Posterior vena cava (tissue), 2 donors: ENCODE measurements at places on chromosomes 16 and 17. TPM values are rescaled to one million over a fixed set of nuclear protein-coding genes. Genes with fewer than 3 reads are reported as not detected.

GRCh38 chr17:6066183-6066948 lies 3.8 kb upstream of the WSCD1 start:
- no peak for DNase-seq

- DNase-seq, result no peak
Measured at GRCh38 chr16:72191551-72191950, 19.6 kb upstream of the PMFBP1 start.

- no peak for DNase-seq
Measured at GRCh38 chr16:12815361-12815760, 11.7 kb upstream of the CPPED1 start.

DNA sequence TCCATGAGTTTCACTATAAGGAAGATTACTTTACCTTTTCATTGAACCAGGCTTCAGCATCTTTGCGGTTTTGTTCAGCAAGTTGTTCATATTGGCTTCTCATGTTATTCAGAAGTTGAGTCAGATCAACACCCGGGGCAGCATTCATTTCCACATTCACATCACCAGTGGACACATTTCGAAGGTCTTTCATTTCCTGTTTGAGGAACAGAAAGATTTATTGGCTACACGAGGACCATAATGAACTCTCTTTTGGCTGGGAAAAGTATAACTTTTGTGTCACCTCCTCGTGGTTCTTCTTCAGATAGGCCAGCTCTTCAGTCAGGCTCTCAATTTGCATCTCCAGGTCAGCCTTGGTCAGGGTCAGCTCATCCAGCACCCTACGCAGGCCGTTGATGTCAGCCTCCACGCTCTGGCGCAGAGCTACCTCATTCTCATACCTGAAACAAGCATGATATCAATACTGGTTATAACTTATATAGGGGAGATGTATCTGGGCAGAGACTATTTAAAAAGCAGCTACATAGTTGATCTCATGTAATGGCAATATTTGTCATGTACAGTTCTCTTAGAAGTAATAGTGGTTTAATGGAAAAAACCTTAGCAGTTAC lies 2.1 kb downstream of the KRT10 start:
- DNase-seq, result no peak

DNA sequence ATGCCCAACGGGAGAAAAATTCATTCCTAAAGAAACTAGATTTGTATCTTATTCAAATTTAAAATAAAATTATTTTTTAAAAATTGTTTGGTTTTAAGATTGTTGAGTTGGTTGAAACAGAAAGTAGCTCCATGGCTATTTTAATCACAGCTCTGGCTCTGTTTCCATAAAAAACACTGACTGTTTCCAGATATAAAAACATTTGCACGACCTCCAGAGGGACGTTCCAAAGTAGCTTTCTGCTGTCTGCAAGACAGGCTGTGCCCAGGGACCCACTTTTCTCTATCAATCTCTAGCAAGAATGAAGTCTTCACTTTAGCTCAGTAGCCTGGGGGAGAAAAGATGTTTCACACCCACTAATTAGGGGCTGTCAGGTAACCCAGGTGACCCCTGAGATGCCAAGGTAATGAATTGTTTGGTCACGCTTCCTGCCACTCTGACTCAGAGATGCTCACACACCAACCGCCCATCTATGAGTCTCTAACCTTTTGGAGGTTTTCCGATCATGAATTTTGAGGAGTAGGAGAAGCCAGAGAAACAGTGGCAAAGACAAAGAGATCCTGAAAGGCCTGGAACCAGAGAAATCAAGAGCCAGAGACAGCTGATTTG lies 220.1 kb upstream of the SOX9 start:
- DNase-seq, result no peak

DNA sequence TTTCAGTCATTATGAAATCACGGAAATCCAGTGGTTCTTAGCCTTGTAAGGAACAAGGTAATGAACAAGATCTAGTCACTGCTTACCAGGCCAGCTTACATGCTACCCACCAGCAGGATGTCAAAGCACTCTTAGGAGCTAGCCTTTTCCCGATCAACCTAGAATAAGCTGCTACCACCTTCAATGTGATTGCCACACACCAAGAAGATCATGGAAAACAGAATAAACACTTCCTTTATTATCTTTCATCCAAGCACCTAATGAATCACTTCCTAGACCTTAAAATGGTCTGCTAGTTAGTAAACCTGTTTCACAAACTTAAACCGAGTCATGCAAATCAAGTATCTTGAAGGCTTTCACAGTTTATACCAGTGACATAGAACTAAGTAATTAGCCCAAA lies 5.0 kb downstream of the BBS2 start:
- DNase-seq, result no peak

DNA sequence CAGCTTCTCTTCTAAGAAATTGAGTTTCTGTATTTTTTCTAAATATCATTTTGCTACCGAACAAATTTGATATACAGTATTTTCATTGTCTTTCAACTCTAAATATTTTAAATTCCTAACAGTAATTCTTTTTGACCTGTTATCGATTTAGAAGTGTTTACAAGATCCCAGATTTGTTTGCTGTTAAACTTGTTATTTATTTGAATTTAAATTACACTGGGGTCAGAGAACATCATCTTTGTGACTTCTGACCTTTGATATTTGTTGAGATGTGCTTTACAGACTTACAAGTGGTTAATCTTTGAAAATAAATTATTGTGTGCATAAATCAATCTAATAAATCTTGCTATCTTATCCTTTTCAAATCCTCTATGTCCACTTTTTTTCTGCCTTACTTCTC lies 94.2 kb downstream of the ARHGAP44 start:
- DNase-seq, result no peak

- no peak for DNase-seq
Measured at GRCh38 chr16:6926341-6926740, 406.3 kb upstream of the RBFOX1 start.

- DNase-seq, result no peak
Measured at GRCh38 chr16:14087590-14088154, 16.6 kb downstream of the MRTFB start.

DNA sequence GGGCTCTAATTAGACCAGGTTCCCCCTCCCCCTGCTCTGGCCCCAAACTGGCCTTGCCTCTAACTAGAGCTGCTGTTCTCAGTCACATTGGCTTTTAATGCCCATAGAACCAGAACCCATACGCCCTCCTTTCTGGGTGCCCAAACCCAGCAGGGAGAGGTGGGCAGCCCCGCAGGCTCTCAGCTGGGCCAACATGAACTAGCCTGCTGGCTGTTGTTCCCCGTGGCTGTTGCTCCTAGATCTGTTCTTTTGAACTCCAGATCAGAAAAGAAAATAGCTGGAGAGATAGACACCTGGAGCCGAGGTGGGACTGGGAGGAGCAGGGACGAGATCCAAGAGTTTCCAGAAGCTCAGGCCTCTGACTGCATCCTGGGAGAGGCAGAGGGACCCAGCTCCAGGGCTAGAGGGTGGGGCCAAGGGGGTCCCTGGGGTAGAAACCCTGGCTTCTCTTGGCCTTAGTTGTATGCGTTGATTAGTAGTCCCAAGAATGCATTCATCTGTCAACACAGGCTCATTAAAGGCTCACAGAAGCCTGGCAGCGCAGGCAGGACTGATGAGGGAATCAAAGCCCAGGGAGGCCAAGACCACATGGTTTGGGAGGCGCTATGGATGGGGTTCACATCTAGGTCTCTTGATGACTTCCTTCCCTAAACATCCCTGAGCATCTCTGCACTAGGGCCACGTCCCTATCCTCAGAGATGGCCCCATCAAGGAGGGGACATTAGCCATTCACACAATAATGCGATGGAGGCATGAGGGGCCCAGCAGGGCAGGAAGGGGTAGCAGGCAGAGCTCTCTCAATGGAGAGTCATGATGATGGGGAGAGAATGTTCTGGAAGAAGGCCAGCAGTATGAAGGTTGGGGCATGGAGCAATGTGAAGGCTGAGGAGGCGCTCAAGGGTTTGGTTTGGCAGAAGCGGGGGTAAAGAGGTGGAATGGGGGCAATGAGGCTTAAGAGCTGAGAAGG lies 1.3 kb upstream of the CPSF4L start:
- DNase-seq, result no peak

- no peak for DNase-seq
Measured at GRCh38 chr16:85112364-85112763, at the start of gene CIBAR2. CIBAR2 (minus strand) TSS chr16:85112472; CDS start chr16:85112352, 120 bp downstream.

DNA sequence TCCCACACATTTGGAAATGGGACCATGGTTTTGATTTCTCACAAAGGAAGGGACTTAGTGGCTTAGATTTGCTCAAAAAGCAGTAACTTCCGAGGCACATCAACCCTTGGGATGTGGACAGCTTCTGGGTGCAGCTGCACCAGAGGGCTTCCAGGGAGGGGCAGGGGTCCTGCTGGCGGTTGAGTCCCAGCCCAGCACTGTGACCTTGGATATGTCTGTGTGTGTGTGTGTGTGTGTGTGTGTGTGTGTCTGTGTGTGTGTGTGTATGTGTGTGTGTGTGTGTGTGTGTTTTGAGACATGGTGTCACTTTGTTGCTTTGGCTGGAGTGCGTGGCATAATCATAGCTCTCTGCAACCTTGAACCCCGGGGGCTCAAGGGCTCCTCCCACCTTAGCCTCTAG lies 130.8 kb downstream of the CLEC16A start:
- DNase-seq, result peak; percentile 18

DNA sequence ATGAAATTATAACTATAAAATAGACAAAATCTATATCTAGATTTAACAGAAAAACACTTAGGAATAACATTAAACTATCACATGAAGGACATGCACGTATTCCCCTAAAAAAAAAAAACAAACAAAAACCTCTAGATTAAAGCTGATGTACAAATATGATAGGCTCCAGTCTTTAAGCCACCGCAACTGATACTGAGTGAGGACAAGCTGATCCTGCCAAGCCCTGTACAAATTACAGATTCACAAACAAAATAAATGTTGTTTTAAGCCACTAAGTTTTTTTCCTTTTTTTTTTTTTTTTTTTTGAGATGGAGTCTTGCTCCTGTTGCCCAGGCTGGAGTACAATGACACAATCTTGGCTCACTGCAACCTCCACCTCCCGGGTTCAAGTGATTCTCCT lies 35.3 kb downstream of the SMURF2 start:
- DNase-seq, result no peak

DNA sequence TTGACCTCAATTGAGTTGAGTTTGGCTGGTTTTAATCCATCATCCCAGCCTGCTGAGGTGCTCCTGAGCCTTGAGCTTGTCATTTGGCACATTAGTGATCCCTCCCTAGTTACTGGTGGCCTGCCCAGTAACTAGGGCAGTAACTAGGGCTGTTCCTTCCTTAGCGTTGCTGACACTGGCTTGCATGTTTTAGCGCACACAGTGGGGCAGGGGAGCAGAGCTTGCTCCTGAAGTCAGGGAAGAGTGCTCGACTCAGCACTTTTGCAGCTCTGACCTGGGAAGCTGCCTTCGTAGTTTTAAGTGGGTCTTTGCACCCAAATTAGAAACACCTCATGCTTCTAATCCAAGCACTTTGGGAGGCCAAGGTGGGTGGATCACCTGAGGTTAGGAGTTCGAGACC lies 15.7 kb downstream of the CCDC42 start:
- peak; percentile 62 for DNase-seq

DNA sequence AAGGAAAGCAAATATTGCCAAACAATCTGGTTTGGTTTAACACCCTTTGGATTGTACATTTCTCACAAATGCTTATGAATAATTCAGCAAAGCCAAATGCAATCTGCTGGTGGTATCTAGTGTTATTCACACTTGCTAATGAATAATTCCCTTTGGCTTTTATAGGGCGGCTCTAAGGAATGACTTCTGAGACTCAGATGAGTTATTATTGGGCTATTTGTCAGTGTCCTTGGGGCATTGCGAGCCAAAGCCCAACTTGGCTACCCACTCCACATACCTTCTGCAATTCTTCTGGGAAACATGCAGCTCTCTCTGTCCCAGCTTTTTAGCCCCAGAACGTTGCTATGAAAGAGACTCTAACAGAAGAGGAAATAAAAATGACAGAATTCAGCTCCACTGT lies 41.1 kb downstream of the FTO start:
- no peak for DNase-seq

DNA sequence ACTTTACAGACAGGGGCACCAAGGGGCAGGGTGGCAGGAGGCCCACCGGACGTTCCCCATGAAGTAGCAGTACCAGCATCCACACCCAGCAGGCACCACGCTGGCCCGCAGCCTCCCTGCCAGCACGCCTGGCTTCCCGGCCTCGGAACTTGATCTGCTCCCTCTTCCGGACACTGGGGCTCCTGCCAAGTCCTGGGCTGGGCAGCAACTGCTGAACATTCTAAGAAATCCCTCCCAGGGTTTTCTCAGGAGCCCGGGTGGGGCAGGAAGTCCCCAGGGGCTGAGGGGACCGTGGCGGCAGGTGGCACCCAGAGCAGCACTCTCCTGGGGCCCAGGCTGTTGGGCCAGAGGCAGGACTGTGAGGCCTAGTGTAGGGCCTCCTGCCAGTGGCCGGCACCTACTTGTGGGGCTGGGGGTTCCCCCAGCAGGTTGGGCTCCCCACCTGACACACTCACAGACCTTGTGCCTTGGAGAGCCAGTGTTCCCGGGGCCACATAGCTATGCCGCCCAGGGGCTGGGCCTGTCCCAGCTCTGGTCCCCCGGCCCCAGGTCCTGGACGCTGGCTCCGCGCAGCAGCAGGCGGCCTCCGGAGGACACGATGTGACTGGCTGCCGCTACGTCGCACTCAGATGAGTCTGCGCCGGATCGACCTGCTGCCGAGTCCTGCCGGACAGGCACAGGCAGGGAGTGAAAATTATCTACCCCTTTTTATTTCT lies 86.2 kb upstream of the CBX4 start:
- no peak for DNase-seq

DNA sequence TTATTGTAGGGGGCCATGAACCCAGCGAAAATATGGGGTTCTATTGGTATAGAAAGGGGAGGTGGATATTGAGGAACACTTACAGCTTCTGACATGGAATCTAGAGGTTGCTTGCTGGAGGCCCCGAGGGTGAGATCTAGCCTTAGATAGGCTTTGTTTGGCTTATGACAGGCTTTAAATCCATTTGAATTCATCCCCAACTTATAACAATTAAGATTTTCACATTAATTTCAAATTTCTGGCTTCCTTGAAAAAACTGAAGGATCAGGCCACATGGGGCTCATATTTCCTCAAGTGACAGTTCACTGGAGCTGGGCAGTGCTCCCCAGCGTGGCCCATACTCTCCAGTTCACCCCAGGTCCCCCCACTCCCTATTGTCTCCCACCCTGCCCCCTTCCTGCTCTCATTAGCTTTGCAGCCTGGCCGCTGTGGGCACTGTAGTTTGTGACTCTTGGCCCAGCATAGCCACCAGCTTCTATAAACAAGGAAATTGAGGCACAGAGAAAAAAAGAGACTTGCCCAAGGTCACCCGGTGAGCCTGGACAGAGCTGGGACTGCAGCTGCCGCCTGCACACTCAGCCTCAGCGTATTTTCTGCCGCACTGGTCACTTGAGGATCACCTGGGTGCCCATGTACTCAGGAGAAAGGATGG lies 19.8 kb upstream of the ADGRG1 start:
- DNase-seq, result no peak

GRCh38 chr16:76885776-76886537 lies 305.0 kb upstream of the MON1B start:
- no peak for DNase-seq

Gene ETV4
- 0.48 TPM for total RNA-seq

Gene CCL4L2
- total RNA-seq, result not detected

Gene ENPP7
- total RNA-seq, result not detected

Gene VAT1L
- 0.33 TPM for total RNA-seq

Gene HS3ST3B1
- 0.97 TPM for total RNA-seq

Gene SBK1
- total RNA-seq, result 0.05 TPM

Gene ACSM2A
- total RNA-seq, result not detected

Gene PYDC1
- not detected for total RNA-seq
